ENCODE measurements at places on chromosomes 3 and 15.

- DNase-seq: no peak
These were observed 33.0 kb downstream of the ZIC4 start for GRCh38 chr3:147373301-147373700.

- DNase-seq: no peak
These were observed 137.2 kb upstream of the SUCLG2 start for GRCh38 chr3:67791620-67792019.

DNA sequence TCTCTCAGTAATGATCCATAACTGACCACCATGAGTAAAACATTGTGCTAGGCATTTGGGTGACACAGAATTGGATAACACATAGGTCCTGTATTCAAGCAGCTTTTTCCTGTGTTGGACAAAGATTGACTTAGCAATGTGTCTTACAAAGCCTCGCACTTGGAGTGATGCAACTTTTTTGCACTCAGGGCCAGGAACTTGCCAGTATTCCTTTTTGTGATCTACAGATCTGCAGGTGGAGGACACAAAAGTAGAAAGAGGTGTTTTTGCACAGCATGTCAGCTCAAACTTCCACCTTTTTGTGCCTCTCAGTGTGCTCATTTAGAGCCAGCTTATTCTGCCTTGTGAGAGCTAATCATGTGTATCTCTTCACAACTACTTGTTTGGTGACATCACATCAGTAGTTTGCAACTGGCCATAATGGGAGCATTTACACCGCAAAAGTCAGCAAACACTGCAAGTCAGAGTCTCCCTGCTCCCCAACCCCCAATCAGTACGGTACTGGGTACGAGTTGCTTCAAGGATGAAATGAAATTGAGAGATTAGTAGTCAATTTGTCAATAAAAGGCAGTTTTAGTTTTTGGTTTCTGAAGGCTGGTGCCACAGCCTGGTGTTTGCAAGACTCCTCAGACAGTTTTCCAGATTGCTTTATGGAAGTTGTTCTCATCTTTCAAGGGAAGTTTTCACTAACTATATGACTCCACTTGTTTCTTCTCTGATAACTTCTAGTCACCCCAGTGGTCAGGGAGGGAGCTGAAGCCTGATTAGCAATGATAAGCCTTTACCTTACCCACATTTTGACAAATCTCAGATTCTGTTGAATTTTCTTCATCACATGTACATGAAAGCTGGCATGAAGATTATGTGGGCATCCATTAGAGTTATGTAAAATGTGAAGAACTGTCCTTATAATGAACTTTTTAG lies 149.1 kb downstream of the PDCD6IP start:
- DNase-seq: no peak

DNA sequence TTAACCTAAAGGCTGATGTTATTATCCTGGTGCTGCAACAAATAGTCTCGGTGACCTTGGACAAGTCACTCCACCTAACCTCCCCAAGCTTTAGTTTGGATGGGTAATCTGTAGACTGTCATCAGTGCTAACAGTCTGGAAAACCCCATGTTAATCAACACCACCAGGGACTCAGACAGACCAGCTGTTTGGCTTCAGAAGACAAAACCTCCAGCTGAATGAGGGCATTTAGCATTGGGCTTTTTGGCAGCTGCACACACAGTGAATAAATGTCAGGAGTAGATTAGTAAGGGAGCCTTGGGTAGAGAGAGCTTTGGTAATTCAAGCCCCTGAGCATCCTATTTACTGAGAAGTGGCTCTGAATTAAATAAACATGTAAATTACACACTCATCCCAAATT lies 24.9 kb upstream of the C3orf80 start:
- no peak for DNase-seq

GRCh38 chr3:46867550-46867898 lies 4.3 kb upstream of the MYL3 start:
- no peak for DNase-seq

DNA sequence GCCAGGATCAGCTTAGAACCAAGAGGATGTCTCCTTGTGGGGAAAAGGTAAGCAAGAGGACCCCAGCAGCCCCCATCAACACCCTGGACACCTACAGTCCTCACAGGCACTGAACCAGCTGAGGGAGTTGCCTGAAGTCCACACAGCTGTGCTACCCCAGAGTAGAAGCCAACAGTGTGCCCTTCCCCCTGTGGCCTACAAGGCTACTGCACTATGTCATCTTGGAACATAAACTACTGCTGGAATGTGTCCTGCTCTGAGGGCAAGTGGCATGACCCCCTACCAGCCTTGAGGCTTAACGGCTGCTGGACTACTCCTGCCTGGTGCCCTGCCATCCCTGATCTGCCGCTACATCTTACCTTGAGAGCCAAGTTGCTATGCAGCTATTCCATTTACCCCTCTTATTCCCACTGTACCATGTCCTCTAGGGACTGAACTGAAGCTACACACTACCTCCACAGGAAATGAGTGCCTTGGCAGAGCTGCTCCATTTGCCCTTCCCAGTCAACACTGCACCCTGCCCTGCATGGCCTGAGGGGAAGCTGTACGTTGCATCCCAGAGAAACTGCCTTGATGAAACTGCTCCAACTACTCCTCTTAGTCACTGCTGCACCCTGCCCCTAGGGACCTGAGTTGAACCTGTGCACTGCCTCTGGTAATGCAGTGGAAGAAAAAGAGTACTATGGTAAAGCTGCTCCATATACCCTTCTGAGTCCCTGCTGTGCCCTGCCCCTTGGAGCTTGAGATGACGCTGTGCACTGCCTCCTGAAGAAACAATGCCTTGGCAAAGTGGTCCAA lies 40.2 kb upstream of the ATP13A5 start:
- no peak for DNase-seq

DNA sequence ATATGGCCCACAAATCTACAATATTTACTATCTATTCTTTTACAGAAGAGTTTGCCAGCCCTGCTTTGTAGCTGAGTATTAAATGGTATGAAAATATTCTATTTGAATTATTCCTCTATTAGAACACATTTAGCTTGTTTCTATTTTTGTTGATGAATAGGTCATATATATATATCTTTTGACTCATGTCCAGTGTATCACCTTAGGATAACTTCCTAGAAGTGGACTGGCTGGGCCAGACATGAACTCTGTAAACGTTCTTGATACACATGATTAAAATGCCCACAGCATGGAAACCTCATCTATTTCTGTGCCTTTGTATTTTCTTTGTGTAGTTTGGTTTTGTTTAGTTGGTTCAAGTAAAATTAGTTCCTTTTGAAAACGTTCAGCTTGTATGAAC lies 37.1 kb downstream of the DAZL start:
- no peak for DNase-seq

DNA sequence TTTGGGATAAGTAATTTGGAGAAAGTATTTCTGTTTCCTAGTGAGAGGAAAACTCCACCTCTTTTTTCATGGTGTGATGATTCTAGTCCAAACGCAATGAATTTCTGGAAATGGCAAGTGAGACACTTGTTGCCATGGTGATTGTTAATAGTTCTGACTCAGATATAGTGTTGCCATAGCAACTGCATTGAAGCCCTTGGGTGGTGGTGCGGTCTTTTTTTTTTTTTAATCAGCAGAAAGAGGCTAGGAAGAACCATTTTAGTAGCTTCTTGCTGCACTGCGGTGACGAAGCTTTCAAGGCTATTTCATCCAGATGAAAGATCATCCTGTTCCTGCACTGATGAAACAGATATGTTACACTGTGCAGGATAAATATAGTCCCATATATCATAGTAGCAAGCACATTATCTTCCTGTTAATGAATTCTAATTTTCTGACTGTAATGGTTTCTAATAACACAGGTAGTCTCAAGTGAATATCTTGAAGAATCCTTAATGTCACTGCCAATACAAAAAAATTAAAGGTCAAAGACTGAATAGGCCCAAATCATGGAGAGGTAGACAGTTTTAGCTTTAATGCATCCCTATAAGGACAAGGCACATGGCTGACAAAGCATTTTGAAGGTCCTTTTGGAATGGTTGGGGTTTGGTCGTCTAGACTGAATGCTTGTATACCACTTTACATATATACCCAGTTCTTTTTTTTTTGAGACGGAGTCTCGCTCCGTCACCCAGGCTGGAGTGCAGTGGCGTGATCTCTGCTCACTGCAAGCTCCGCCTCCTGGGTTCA lies 125.1 kb upstream of the ZBTB20 start:
- no peak for DNase-seq
